ENCODE measurements at places on chromosomes 12 and 14. TPM values are rescaled to one million over a fixed set of nuclear protein-coding genes. Genes with fewer than 3 reads are reported as not detected.

DNA sequence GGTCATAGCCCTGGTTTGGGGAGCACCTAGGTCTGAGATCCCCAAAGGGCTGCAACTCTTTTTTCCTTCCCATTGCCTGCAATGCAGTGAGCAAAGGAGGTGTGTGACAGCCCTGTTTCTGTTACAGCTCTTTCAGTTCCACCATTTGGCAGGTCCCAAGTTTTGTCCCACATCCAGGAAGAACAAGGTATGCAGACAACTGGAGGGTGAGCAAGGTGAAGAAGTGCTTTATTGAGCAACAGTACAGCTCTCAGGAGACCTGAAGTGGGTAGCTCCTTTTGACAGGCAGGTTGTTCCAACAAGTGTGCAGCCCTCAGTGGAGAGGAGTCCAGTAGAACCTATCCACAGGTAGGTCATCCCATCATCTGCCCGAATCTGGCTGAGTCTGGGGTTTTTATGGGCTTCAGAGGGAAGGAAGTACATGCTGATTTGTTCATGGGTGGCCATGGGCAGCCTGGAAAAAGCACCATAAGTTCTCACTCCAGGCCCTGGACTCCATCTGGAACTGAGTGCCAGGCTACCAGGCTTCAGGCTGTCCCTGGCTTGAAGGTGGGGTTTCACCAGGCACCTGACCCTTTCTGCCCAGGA lies 62.8 kb upstream of the NAV3 start:
- no peak for DNase-seq

- DNase-seq: no peak
Measured at GRCh38 chr12:87323369-87323768, 705.8 kb downstream of the C12orf50 start.

TAS2R19 gene
- total RNA-seq: 2.5 TPM

DNA sequence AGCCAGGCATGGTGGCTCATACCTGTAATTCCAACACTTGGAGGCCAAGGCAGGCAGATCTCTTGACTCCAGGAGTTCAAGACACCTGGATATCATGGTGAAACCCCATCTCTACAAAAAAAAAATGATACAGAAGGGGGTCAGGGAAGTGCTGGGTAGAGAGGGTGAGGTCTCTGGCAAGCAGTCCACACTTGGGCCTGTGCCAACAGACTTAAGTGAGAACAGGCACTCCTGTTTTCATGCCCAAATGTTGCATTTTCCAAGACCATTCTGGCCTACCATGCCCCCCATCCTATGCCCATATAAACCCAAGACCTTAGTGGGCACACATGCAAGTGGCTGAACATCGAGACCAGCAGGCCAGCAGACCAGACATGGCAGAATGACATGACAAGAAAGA lies 16.0 kb upstream of the CMAS start:
- DNase-seq: no peak

DNA sequence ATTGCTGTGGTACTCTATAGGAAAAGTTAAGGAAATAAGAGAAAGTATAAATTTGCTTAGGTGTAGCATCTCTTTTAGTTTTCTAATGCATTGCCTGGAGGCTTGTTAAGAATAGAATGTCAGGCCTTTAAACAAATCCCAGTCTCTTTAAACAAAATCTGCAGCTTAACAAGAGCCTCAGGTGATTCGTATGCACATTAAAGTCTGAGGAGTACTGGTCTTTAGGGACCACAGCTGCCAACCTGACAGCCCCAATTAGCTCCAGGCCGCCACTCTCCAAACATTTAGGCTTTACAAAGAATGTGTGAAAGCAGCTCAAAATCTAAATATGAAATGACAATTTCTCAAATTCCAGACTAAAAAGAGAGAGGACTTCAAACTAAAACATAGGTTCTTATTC lies 35.7 kb downstream of the PAWR start:
- DNase-seq: no peak

DNA sequence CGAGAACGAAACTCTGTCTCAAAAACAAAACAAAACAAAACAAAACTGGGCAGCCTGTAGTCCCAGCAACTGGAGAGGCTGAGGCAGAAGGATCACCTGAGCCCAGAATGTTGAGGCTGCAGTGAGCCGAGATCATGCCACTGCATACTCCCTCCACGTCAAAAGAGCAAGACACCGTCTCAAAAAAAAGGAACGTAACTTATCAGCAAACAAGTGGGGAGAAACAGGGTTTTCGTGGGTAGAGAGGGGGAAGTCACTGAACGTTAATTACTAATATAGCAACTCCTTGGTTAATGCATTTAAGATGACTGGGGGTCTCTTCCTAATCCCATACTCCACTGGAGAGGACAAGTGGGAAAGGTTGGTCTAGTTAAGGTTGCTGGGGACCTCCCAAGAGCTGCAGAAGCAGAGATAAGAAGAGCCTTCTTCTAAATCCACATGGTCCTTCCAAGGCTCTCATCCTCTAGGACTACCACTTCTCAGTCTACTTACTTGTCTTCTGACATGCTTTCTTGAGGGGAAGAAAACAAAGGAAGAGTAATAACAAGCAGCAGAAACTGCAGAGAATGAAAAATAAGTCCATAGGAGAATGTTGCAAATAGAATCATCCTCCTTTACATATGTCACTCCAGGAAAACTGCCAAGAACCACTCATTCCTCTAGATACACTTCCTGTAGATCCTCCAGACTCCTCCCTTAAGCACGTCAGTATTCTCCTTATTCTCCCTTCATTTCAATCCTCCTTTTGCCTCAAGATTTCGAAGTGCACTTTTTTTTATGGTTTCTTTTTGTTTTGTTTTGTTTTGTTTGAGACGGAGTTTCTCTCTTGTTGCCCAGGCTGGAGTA lies 5.8 kb downstream of the NUMB start:
- DNase-seq: no peak

DNA sequence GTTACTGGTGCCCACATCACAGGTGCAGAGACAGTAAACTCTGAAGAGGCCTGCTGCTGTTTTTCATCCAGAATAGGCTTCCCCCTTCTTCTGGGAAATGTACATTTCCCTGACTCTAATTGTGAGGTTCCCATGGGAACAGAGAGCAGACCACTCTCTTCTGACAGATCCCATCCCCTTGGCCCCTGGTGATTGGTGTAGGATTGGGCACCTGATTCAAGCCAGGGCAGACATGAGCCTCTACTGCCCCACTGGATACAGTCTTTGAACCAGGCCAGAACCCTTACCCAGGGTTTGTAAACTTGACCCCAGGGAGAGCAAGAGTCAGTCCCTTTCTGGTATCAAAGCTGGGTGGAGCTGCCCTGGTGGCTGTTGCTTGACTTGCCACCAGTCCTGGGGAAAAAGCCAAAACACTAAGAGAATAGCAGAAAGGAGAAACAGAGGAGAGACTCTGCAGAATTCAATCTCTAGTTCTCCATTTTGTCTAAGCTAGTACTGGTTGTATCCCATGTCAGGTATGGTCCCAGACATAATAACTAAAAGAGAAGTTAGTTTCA lies 14.8 kb upstream of the NFYB start:
- DNase-seq: no peak

- peak; percentile 84 for DNase-seq
Measured at GRCh38 chr12:75526655-75527511, 15.5 kb upstream of the KRR1 start.

GRCh38 chr14:95204705-95205104 lies 47.4 kb upstream of the DICER1 start:
- DNase-seq: no peak

MRPL42 gene
- total RNA-seq: 117 TPM

- DNase-seq: no peak
Measured at GRCh38 chr12:64687816-64688215, 71.4 kb downstream of the GNS start.

Measured in SJCRH30 (cell line).